ENCODE measurements at places on chromosomes 11 and 22.

GRCh38 chr11:126521196-126521595 is 165.7 kb downstream of the ST3GAL4 start:
- DNase-seq, result no peak

GRCh38 chr11:34427186-34427805 is 11.4 kb upstream of the CAT start:
- no peak for DNase-seq

DNA sequence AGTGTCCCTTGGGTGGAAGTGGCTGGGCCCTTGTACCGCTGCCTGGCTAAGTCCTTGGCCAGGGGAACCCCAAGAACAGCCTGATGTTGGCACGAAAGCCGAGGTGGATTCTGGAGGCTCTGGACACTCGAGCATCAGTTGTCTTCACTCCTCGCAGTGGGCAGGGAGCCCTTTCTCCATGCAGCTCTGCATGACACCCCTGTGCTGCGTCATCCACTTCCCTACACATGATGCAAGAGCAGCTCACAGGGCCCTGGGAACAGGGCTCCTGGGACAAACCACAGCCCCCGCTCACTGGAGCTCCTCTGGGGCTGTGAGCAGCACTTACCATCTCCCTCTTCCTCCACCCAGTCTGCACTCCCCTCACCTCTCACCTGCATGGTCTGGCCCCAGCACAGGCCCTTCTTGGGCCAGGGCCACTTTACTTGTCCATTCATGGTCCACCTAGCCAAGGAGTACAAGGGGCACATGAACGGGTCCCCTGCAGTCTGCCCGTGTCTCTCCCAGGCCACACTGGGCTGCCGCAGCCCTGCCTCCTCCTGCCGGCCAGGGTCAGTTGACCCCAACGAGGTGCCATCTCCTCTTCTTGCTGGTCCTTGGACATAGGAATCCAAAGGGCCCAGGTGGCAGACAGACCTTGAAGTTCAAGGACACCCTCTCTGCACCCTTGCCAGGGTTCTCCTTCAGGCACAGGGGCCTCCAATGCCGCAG is 66.5 kb downstream of the IGF2 start:
- DNase-seq, result no peak

GRCh38 chr11:69775163-69775755 is at the start of gene FGF4:
FGF4 (minus strand) TSS chr11:69775341; CDS start chr11:69775084, 257 bp downstream.
- no peak for DNase-seq

DNA sequence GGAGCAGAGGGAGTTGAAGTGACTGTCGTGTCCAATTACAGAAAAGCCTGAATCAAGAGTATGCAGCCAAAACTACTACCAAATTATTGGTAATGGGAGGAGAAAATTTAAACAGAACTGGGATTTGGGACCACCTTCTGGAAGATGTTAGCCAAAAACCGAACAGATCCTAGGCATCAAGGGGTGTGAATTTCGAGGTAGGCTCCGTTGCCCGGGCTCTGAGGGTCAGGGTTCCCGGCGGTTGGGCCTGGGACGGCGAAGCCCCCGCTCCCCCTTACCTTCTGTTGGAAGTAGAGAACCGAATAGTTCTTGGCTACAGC is 313 bp downstream of the PRCP start:
- DNase-seq, result no peak

Measured in stimulated activated CD8-positive, alpha-beta memory T cell treated with anti-CD3 and anti-CD28 coated beads, Interleukin-15, amount 100 ng/mL, for 48 hours (primary cell).